ENCODE measurements at places on chromosomes 4 and X.

- DNase-seq = no peak
Observed at GRCh38 chrX:126557151-126557550, 4.5 kb upstream of the DCAF12L1 start.

- no peak for DNase-seq
Observed at GRCh38 chr4:16139066-16139945, 55.5 kb upstream of the PROM1 start.

GRCh38 chrX:46710927-46711623 is 47.8 kb downstream of the SLC9A7 start:
- no peak for DNase-seq

DNA sequence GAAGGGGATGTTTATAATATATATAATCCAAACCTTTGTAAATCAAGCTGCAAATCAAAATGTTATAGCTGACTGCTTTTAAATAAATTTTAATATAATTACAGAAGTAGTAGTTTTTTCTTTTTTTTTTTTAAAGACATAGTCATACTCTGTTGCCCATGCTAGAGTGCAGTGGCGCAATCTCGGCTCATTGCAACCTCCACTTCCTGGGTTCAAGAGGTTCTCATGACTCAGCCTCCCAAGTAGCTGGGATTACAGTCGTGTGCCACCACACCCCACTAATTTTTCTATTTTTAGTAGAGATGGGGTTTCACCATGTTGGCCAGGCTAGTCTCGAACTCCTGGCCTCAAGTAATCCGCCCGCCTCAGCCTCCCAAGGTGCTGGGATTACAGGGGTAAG is 178.7 kb downstream of the FBXW7 start:
- DNase-seq = no peak

DNA sequence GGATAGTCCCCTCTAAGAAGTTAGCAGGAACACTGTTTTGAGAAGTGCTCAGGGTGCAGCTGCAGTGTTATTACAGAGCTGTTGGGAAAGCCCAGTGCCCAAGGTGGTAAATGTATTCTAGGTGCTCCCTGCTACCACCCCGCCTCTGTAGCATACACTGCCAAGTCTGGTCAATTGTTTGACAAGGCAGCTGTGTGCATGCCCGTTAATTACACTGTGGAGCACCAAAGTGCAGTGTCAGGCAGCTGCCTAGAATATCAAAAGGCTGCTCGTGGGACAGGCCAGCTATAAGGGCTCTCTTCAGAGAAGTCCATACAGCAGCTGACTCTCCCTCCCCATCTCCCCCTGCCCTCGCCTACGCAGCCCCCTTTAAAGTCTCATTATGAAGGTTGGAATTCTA is 99.9 kb upstream of the KLHL13 start:
- no peak for DNase-seq

GRCh38 chrX:98380106-98380505 is 1496.4 kb downstream of the RPA4 start:
- no peak for DNase-seq

- no peak for DNase-seq
Observed at GRCh38 chr4:178809921-178810320, 1367.7 kb upstream of the AGA start.

DNA sequence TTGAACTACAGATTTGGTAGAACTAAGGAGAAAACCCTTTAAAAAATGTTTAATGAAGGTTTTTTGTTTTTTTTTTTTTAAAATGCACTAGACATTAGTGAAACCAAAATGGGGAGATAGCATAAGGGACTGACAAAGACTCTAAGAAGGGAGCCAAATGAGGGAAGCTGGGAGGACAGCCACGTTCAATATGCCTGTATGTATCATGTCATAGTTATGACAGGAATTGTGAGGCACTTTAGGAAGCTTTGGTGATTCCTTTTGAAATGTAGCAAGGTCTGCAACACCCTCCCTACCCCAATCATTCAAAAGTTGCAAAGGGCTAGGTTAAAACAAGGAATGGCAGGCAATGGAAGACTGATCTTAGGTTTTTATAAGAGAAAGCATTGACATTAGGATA is 526.0 kb downstream of the TLL1 start:
- DNase-seq = no peak

GRCh38 chrX:39642071-39642470 is 455.7 kb downstream of the BCOR start:
- no peak for DNase-seq

GRCh38 chr4:40194602-40195161 is 2.1 kb upstream of the RHOH start:
- no peak for DNase-seq

DNA sequence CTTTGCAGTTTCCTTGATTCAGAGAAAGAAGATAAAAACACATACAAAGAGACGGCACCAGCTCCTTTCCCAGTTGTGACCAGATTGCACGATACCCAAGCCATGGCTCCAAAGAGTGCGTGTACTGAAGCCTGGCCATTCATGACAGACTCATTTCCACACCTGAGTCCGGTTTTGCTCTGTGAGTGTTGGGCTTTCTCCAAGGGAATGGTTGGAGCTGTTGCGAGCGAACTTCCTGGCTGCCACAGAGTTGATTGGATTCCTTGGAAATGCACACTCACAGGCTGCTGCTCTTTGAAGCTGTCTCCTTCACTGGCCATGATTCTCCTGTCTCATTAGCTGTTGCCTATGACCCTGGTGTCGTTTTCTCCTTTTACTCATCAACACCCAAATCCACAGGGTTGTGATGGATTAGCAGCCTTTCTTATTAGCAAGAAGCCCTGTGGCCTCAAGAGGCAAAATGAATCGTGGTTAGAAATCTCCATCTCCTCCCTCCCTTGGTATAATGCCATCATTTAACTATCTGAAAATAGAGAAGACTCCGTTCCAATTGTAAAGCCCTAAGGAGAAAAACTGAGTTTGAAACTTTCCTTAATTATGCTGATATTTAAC is 43.9 kb upstream of the BBS12 start:
- no peak for DNase-seq

- no peak for DNase-seq
Observed at GRCh38 chr4:186258216-186258811, 7.7 kb upstream of the F11 start.

DNA sequence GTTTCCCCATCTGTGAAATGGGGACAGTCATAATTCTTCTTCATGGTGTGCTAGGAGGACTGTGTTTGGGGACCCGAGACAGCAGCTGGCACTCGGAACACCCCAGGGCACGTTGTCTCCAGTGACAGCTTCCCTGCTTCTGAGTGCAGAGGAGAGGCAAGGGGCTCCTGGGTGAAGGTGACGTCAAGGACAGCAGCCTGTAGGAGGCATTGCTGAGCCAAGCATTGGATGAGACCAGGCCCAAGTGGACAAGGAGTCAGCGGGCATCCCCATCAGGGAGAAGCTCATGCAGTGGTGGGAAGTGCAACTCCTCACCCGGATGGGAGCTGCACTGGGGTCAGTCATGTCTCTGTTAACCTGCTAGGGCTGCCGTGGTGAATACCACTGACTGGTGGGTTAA is 46.1 kb downstream of the EVC start:
- DNase-seq = no peak

Measured in stimulated activated CD8-positive, alpha-beta memory T cell treated with anti-CD3 and anti-CD28 coated beads, Interleukin-15, amount 100 ng/mL, for 1 hour (primary cell).